ENCODE measurements at places on chromosomes 4 and X.

- DNase-seq: peak; percentile 5
These were observed 43.1 kb downstream of the ATP11C start for GRCh38 chrX:139889760-139890159.

DNA sequence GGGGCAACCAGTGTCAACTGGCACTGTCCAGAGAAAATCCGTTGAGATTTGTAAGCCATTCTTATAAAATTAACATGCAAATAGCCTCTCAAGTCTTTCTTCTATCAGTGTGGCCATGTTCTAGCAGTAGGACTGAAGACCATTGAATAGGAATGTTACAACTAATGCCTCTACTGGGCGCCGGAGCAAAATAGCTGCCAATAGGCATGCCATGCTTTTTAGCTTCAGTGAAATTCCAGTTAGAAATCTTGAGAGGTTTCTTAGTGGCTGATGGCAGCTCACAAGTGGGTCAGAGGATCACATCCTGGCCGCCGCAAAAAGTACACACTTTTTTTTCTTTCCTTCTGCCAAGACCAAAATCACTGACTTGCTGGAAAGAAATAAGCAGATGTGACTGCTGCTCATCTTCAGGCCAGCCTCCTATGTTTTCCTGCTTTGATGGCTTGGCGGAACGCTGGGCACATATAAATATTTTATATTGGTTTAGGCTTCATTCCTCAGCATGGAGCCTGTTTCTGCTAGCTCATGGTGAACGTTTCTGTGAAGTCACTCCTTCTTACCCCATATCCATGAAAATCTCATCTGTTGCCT is 293.1 kb downstream of the TENM3 start:
- DNase-seq: no peak

DNA sequence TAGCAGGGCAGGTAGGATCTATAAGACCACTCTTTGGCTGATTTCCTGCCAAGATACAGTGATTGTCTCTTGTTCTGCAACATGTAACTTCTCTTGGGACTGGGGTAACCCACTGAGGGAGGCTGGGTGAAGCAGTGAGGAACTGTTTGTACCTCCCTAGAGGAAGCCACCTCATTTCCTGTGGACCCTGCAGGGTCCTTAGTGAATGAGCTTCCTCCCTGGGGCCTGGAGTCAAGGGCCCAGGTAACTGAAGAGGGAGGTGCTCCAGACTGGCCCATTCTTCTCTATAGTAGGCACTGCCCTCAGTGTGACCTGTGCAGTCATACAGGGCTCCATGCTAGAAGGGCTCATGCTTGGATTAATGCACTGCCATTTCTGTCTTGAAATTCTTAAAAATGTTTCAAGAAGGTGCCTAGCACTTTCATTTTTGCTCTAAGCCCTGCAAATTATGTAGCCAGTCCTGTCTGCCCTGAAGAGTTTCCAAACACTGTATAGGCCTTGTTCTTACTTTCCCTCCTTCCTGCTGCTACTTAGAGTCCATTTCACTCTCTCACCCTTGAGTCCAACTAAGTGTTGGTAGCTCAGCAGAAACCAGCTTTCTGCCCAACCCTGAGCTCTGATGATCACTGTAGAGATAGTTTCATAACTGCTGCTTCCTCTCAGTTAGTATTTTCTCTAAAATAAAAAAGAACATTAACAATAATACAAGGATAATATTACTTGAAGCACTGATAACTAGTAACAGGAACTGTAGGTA is 8.5 kb upstream of the GRIA3 start:
- DNase-seq: no peak

GRCh38 chr4:143270256-143270838 is 66.3 kb upstream of the GAB1 start:
- DNase-seq: no peak

GRCh38 chr4:153223930-153224329 is 19.7 kb downstream of the TRIM2 start:
- peak; percentile 60 for DNase-seq

DNA sequence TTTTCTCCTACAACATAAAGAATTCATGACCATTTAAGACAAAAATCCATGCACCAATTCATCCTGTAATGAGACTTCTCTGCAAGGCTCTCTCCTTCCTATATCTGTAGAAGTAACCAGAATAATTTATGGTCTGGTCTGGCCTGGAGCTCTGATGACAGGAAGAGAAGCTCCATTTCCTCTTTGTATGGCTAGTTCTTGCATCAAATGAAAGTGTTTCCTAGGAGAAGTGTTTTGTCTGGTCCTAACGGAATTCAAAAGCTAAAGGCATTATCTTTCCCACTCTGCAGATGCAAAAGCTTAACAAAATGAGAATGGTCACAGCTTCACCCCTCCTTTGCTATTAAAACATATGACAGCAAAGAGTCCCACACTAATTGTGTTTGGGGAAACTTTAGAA is 55.1 kb downstream of the SPATA18 start:
- no peak for DNase-seq

DNA sequence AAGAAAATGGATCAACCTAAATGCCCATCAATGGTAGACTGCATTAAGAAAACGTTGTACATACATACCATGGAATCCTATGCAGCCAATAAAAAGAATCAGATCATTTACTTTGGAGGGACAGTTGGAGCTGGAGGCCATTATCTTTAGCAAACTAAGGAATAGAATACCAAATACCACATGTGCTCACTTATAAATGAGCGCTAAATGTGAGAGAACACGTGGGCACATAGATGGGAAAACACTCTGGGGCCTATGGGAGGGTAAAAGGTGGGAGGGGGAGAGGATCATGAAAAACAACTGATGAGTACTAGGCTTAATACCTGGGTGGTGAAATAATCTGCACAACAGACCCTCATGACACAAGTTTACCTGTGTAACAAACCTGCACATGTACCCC is 1729.9 kb upstream of the PCDH10 start:
- DNase-seq: no peak

DNA sequence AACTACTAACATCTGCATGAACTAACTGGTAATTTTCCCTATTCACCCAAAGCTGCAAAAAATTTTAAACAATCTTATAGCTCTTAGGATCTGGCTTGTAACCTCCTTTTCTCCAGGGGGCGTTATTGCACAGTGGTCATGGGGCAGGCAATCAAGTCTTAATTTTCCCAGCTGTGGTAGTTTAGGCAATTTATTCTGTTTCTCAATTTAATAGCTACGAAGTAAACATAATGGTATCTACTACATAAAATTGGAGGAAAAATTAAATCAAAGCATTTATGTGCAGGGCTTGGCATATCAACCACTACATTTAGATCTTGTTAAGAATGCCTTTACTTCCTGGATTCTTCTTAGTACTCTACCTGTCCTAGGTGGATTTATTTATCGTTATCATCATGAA is 137.4 kb upstream of the GUCY1A1 start:
- DNase-seq: no peak

GRCh38 chrX:151478058-151478457 is 81.1 kb downstream of the VMA21 start:
- no peak for DNase-seq

- no peak for DNase-seq
These were observed 50.8 kb upstream of the HOPX start for GRCh38 chr4:56731857-56732256.

DNA sequence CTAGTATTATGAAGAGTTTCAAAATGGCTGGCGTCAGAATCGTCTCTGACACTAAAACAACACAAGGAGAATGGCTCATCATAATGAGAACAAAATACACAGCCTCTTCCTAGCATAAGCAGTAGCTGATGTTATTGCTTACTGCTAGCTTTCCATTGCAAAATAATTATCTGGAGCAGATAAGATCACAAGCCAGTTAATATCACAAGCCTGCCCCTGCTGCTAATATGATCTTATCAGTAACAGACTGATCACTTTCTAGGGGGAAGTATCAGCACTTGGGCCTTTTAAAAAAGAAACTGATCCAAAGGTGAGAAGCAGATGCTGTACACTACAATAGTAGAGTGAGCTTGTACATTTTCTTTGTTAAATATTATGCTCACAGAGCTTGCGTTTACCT is 554.8 kb upstream of the PABPC4L start:
- DNase-seq: no peak
